ENCODE measurements at places on chromosomes 5 and 9. TPM values are rescaled to one million over a fixed set of nuclear protein-coding genes. Genes with fewer than 3 reads are reported as not detected.
A peak's percentile ranks its signal among the peaks of the same experiment; 100 is the strongest.

The UCK1 gene
- total RNA-seq, result 26.9 TPM

The ZNF484 gene
- 8.1 TPM for total RNA-seq

- no peaks in the 10 kb centered on the region for H3K36me3 ChIP-seq
- H3K4me3 ChIP-seq, result no peak overlapping the region
- DNase-seq, result no peak
- no peak overlapping the region for H3K27ac ChIP-seq
- peaks cover 12% of the 10 kb centered on the region for H3K27me3 ChIP-seq
Measured at GRCh38 chr9:89078421-89078820, 87.2 kb downstream of the S1PR3 start.

GRCh38 chr9:96027251-96028131, 152.0 kb downstream of the ERCC6L2 start:
- DNase-seq, result no peak
- peaks cover 9% of the 10 kb centered on the region for H3K36me3 ChIP-seq
- no peak overlapping the region for H3K27ac ChIP-seq
- H3K4me3 ChIP-seq, result peak overlapping the region; percentile 57
- H3K4me1 ChIP-seq, result peaks cover 37% of the 10 kb centered on the region

DNA sequence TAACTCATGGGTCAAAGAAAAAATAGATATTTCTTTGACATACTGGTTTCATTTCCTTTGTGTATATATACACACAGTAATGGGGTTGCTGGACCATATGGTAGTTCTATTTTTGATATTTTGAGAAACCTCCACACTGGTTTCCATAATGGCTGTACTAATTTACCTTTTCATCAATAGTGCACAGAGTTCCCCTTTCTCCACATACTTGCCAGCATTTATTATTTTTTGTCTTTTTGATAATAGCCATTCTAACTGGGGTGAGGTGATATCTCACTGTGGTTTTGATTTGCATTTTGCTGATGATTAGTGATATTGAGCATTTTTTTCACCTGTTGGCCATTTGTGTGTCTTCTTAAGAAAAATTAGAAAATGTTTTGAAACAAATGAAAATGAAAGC, 78.4 kb upstream of the CKMT2 start:
- H3K4me3 ChIP-seq, result no peak overlapping the region
- no peaks in the 10 kb centered on the region for H3K27me3 ChIP-seq
- H3K27ac ChIP-seq, result no peak overlapping the region
- no peaks in the 10 kb centered on the region for H3K4me1 ChIP-seq
- peaks cover 3% of the 10 kb centered on the region for H3K36me3 ChIP-seq
- no peak for DNase-seq

GRCh38 chr5:53873235-53873634, 312.8 kb downstream of the NDUFS4 start:
- no peaks in the 10 kb centered on the region for H3K36me3 ChIP-seq
- DNase-seq, result no peak
- no peak overlapping the region for H3K27ac ChIP-seq
- H3K27me3 ChIP-seq, result no peaks in the 10 kb centered on the region
- H3K4me1 ChIP-seq, result no peaks in the 10 kb centered on the region
- H3K4me3 ChIP-seq, result no peak overlapping the region
